ENCODE measurements at places on chromosomes 11 and 22. TPM values are rescaled to one million over a fixed set of nuclear protein-coding genes. Genes with fewer than 3 reads are reported as not detected.

The MPZL3 gene
- 1.6 TPM for total RNA-seq

The NLRP6 gene
- total RNA-seq = 0.88 TPM

The PGA5 gene
- total RNA-seq = 1.0 TPM

The OR52I2 gene
- total RNA-seq = not detected

DNA sequence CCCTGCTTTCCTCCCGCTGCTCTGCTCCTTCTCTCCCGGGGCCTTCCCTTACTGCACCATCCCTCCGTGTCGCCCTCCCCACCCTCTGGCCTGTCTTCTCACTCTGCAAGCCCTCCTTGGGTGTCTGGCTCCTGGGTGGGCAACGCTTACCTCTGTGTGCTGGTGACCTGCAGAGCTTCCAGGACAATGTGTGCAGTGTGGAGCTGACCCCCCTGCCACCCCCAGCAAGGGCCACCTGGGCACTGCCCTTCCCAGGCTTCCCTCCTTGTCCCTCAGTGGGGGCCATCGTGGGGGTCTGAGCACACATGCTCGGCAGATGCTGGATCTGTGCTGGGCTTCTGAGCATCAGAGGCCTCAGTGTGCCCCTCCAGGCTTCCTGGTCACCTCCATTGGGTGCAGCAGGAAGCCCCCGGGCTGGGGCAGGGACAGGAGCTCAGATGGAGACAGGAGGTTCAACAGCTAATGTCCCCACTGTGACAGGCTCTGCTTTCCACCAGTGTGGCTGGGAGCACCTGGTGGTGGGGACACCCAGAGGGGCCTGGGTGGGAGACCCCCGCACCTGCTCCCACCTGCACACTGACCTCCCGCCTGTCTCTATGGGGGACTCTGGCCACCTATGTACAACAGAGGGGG lies 7.8 kb upstream of the BRSK2 start:
- peak; percentile 37 for DNase-seq

- DNase-seq = no peak
Measured at GRCh38 chr11:10519630-10520029, 21.4 kb downstream of the RNF141 start.

The PLAAT2 gene
- total RNA-seq = not detected

The SHANK3 gene
- 48.6 TPM for total RNA-seq

- no peak for DNase-seq
Measured at GRCh38 chr11:120532082-120532831, 20.7 kb downstream of the GRIK4 start.

GRCh38 chr11:127844876-127845275 lies 742.5 kb downstream of the ETS1 start:
- no peak for DNase-seq

GRCh38 chr11:12680246-12680939 lies 6.2 kb downstream of the TEAD1 start:
- DNase-seq = peak; percentile 91

DNA sequence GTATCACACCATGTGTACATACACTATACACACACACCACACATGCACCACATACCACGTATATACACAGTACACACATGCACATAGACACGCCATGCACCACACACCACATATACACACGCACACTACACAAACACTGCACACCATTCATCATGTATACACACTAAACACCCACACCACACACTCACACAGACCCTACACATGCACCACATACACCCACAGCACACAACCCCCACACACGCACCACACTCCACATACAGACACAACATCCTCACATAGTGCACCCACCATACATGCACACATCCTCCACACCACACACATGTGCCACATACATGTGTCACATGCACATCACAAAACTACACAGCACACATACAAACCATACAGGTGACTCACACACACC lies 397.1 kb downstream of the TBC1D22A start:
- DNase-seq = no peak

DNA sequence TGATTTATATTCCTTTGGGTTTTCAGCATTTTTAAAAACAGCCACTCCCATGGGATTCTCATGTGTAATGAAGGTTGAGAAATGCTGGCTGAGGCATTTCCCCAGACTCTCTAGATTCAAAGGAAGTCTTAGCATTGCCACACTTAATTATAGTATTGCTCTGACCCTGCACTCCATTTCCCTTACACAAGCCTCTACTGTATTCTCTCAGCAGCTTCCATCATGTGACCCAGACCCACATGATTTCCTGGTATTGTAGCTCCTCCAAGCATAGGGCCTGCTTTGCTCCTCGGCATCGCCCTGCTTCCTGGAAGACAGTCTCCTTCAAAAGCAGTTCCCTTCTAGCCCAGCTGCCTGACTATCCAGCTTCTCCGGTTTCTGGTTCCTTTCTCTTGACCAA lies 261.5 kb downstream of the LARGE1 start:
- DNase-seq = no peak

- no peak for DNase-seq
Measured at GRCh38 chr11:35735903-35736302, 73.3 kb downstream of the TRIM44 start.

DNA sequence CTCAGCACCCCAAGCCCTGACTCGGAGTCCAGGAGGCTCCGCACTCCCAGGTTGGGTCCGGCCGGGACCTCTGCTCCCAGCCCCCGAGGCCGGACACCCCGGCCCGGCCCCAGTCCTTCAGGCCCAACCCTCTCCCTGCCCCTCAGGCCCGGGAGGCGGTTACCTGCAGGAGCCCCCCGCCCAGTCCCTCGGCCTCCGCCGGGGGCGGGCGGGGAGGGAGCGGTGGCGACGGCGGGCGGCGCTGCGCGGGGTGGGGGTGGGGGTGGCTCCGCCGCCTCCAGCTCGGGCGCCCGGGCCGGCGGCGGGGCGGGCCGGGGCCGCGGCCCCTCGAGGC lies 310 bp downstream of the TCF20 start:
- peak; percentile 79 for DNase-seq

- DNase-seq = no peak
Measured at GRCh38 chr11:12999597-12999996, 9.5 kb upstream of the RASSF10 start.

DNA sequence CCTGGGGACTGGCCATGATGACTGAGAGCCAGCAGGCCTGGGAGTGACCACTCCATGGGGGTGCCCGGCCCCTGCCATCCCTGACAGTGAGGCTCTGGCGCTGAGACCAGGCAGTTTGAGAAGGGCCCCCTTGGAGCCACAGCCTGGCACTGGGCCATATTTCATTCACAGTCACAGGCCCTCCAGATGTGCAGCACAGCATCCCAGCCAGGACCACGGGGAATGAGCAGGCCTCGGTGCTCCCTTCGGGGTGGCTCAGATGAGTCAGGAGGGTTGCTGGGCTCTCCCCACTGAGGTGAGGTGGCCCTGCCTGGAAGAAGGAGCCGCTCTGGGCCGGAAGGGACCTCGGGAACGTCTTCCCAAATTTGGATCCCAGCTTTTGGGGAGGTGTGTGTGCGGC lies 53.0 kb downstream of the GRAMD4 start:
- DNase-seq = no peak

DNA sequence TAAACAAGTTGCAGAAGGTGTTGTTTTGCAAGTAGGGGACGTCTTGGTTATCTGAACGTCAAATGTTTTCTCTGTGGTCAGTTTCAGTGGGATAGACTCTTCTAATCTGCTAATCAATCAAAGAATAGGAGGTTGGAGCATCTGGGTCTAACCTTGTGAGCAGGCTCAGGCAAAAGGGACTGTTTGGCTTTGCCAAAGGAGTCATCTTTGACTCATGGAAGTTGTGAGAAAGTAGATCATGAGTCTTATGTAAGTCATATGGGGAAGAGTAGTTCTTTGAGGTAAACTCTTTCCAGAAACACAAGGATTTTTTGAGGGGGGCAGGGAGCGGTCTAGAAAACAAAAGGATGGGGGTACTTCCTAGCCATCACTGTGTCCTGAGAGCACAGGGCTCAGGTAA lies 27.1 kb upstream of the TOP3B start:
- DNase-seq = no peak

GRCh38 chr22:25072406-25072805 lies 119.9 kb downstream of the KIAA1671 start:
- no peak for DNase-seq

GRCh38 chr22:23069502-23070357 lies 589 bp upstream of the GNAZ start:
- DNase-seq = peak; percentile 95

- DNase-seq = peak; percentile 81
Measured at GRCh38 chr11:112881461-112881860, 79.8 kb upstream of the NCAM1 start.

GRCh38 chr11:64750361-64751054 lies 6.6 kb upstream of the RASGRP2 start:
- peak; percentile 34 for DNase-seq

The ZP1 gene
- total RNA-seq = not detected

GRCh38 chr11:95700471-95700817 lies 89.1 kb downstream of the FAM76B start:
- DNase-seq = no peak

The CBX6 gene
- 104 TPM for total RNA-seq

DNA sequence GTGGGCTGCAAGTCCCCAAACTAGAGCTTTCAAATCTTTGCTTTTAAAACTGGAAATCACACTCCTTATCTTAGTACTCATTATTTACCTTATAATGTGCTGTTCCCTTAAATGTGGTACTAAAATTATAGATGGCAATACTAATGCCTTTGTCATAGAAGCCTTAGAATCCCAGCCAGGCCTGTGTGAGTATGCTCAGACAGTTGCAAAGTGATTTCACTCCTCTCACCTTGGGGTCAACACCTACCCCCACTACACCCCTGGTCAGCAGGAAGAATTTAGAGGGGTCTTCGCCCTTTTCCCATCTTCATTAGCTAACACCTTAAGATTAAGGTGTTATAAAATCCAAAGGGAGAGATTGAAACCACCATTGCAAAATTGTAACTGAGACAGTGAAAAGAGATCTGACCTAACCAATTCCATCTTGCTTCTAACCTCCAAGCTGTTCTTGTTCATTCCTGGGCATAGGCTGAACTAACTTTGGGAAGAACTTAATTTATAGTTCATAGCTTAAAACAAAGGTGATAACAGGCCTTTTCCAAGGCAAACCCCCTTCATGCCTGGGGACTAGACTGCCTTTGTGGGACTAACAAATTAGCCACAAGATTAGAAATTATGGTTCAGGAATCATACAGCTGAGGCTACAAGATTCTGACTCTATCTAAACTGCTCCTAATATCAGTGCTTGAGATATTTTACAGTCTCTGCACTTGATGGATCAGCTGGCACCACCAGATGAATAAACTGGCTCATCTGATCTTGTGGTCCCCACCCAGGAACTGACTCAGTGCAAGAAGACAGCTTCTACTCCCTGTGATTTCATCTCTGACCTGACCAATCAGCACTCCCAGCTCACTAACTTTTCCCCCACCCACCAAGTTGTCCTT lies 10.4 kb upstream of the MRPL17 start:
- peak; percentile 48 for DNase-seq

GRCh38 chr22:30348809-30349208 lies 7.9 kb downstream of the SF3A1 start:
- no peak for DNase-seq

- peak; percentile 52 for DNase-seq
Measured at GRCh38 chr11:29343465-29344333, 673.1 kb downstream of the KCNA4 start.

DNA sequence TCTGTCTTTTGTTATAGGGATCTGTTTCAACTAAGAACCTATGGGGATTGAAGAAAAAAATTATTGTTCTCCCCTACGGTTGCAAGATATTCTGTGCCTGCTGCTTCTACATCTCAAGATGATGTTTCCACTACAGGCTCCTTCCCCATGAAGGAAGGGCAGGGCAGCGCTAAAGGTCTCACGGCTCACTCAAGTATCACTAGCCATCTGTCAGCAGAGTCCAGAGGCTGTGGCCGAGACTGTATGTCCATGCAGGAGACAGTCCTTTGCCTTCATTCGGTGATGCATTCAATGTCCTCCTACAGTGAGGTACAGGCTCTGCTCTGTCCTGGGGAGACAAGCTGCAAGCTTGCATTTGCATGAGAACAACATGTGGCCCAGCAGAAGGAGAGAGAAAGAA lies 518.0 kb downstream of the OPCML start:
- no peak for DNase-seq

DNA sequence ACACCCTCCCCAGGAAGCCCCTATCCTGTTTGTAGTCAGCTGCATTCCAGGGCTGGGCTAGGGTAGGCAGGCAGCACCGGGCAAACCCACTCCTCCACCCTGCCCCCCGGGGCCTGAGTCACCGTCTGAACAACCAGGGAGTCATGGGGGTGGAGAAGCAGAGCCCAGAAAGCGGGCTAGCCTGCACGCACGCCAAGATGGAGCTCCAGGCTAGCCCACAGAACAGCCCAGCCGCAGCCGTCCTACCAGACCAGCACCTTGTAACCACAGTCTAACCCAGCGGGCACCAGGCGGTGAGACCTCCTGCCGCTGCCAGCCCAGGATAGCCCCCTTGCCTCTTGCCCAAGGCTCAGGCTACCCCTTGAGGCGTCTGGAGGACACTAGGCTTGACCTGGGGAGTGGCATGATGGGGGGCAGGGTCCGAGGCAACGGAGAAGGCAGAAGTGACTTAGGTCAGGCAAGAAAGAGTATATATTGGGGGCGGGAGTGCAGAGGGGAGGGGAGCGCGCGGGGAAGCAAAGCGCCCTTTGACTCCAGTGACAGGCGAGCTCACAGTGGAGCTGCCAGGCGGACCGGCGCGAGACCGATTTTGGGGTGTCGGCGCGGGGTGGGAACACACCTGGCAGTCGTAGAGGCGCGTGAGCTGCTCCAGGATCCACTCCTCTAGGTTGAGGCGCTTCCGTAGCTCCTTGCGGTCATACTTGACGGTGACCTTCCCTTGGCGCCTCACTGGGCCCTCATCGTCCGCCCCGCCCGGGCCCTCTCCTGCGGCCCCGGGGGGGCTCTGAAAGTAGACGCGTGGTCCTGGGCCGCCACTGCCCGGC lies 734 bp downstream of the PPP1R14B start:
- peak; percentile 93 for DNase-seq

GRCh38 chr22:44599500-44600140 lies 101.6 kb upstream of the RTL6 start:
- no peak for DNase-seq

The OR6M1 gene
- not detected for total RNA-seq

Data from aorta (tissue), 5 donors.